ENCODE measurements at places on chromosomes 3 and 15.

DNA sequence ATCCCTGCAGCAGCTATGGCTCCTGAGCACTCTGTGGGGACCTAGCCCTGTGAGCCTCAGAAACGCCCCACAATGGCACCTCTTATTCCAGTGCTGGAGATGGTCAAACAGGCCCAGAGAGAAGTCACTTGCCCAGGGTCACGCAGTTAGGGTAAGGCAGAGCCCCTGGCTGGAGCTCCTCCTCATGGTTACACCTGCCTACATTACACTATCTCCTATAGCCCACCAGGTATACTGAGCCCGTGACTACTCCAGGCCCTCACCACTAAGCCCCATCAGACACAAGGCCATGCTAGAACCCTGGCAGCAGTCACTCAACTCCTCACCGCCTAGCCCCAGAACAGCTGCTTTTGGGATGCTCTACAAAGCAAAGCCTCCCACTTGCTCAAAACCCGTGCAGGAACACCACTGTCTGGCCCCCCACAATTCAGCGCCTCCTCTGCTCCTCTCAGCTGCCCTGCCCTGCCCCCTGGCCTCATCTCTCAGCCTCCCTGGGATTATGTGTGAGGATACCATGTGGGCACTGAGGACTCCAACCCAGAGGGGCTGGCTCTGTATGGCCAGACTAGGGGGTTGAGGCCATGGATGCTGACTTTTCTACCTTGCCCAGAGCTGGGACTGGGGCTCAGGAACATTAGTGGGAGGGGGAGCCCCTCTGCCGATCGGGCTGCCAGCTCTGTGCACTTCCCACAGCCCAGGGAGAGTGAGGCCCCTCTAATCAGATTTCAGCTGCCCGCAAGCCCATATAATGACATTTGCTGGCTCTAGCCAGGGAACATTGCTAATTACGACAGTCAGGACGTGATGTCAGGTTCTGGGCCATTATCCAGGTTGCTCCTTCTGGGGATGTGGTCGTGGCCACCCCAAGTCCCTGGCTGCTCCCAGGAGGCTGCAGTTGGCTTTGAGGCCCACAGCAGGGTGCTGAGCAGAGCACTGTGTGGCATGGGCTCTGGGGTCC, 4.0 kb downstream of the NT5DC2 start:
- DNase-seq, result no peak

- DNase-seq, result no peak
These were observed 371.9 kb upstream of the TBL1XR1 start for GRCh38 chr3:177569193-177569592.

DNA sequence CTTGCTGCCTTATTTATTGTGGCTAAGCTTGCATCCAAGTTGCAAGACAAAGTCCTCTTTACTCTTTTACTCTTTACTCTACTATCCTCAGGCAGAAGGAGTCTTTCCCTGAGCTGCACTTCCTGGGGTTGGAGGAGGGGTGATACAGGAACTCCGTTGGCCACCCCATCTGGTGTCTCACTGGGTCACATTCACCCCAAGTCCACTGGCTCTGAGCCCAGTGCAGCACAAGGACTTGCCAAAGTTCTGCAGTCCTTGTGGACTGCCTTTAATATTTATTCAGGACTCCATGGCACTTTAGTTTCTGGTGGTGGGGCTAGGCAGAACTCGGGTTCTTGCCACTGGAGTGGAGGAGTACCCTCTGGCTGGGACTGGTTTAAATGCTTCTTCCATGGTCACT, 165.4 kb upstream of the KCNH8 start:
- no peak for DNase-seq

DNA sequence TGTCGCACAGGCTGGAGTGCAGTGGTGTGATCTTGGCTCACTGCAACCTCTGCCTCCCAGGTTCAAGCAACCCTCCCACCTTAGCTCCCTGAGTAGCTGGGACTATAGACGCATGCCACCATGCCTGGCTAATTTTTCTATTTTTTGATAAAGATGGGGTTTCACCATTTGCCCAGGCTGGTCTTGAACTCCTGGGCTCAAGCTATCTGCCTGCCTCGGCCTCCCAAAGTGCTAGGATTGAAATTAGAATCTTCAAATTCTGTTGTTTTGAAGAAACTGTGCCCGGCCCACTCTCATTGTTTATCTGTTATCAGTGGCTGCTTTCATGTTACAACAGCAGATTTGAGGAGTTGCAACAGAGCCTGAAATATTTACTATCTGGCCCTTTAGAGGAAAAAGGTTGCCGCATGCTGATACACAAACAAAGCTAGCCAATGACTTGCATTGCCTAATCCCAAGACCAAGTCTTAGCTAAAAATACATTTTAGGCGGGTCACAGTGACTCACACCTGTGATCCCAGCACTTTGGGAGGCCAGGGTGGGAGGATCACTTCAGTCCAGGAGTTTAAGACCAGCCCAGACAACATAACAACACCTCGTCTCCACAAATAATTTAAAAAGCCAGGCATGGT, 43.2 kb upstream of the PPP4R2 start:
- no peak for DNase-seq

- no peak for DNase-seq
These were observed 84.9 kb upstream of the ETV5 start for GRCh38 chr3:186193534-186194450.

- DNase-seq, result no peak
These were observed 57.3 kb downstream of the FRMD5 start for GRCh38 chr15:44137750-44138149.

- DNase-seq, result no peak
These were observed 436.2 kb upstream of the SUCLG2 start for GRCh38 chr3:68090571-68090970.

DNA sequence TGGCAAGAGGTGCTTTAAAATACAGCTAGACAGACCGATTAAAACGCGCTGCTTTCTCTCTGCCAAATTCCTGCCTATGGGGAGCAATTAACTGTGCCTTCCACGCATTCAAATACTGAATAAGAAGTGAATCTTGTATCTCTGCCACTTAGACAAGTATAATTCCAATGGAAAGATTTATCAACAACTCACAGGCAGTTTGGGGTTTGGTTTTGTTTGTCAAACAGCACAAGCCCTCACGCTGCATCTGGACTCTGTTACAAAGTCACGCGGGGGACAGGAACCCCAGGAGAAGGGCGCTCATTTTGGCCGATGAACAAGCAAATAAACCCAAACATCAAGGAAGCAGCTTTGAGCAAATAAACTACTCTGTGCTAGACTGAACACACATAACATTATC, 61.8 kb upstream of the TMCO5A start:
- no peak for DNase-seq

GRCh38 chr3:191412759-191413158, 48.2 kb upstream of the PYDC2 start:
- no peak for DNase-seq

DNA sequence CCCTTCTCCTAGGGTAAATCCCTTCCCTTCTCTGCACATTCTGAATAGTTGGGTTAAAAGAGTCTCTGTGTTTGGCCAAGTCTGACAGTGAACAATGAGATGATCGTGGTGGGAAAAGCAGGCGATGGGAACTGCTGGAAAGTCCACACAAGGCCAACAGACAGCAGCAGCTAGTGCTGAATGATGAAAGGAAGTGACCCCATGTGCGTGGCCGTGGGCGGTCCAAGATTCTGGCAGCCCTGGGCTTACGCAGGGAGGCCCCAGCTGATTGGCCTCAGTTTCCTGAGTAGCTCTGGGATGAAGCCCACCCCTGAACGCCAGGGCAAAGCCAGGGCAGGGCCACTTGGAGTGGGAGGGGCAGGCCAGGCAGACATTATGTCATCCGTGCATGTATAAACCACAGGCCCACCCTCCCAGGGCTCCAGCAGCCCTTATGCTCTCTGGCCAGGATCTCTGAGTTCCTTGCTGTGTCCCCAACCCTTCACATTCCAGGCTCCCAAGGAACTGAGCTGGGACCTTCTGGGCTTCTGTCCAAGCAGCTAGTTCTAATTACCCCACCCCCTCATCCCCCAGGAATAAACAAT, 57.8 kb downstream of the CDC25A start:
- no peak for DNase-seq

DNA sequence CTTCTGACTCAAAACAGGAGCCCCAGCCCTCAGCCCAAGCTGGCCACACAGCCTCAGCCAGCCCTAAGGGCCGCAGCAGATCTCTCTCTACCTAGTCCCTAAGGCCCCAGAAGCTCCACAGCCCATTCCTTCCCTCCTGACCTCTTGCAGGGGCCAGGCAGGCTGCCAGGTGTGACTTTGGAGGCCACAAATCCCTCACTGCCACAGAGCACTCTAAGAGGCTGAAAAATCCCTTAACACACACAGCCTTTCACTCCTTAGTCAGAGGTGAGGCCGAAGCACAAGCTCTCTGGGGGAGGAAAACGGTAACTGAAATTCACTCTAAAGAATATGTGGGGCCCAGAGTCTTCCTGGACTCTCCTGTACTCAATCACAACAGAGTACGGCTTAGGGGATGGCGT, 23.3 kb downstream of the LRRC2 start:
- DNase-seq, result no peak

- DNase-seq, result no peak
These were observed 45.9 kb downstream of the CMSS1 start for GRCh38 chr3:99863588-99863987.

DNA sequence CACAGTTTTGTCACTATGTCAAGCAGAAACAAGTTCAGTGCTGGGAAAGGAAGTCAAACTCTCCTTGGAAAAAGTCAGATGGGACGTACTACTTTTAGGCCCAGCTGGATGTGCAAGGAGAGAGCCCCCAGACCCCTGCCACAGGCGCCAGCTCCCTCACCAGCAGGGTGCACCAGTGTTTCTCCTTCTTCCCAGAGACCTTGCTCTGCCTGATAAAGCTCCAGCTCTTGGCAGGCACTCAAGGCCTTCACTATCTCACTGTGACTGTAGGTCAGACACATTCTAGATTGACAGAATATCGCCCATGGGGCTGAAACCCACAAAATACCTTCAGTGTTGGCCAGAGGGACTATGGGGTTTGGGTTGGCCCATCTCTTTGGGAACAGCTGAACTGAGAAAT, 54.8 kb upstream of the CHRNB4 start:
- DNase-seq, result no peak

DNA sequence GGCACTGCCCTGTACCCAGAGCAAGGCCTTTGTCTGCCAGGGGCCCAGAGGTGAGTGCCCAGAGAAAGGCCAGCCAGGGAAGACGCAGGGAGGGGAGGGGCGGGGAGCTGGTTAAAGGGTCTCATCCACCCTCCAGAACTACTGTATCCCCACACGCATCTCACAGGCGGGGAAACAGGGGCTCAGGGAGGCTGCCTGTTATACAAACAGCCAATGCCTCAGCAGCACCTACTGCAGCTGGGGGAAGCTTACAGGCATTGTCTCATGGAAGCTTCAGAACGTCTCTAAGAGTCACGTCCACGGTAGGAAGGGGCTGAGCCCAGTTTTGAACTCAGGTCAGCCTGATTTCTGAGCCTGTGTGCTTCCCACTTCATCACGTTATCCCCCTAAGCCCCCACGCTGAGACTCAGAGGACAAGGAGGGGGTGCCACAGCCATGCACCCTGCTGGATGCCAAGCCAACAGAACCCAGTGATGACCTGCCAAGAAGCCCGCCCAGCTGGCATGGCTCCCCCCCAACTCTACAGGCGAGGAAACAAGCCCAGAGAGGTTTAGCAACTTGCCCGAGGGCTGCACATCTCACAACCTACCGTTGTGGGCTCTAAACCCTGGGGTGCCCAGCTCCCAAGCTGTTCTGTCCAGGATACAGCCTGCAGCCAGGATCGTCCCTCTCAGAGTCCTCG, 54.5 kb downstream of the IQSEC1 start:
- DNase-seq, result no peak

DNA sequence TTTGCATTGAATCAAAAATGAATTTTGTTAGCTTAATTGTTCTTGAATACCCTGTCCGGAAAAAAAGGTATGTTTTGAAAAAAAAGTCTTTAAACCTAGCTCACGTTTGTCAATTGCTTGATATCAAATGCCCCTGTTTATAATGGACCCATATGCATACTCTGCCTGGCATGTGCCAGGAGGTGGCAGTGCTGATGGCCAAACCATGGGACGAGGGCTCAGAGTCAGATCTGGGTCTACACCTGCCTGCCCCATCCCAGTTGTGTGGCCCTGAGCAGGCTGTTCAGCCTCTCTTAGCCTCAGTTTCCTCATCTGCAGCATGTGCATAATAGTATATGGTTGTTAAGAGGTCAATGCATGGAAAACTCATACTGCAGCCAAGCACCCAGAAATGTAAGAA, 38.8 kb downstream of the PRKCD start:
- DNase-seq, result no peak

DNA sequence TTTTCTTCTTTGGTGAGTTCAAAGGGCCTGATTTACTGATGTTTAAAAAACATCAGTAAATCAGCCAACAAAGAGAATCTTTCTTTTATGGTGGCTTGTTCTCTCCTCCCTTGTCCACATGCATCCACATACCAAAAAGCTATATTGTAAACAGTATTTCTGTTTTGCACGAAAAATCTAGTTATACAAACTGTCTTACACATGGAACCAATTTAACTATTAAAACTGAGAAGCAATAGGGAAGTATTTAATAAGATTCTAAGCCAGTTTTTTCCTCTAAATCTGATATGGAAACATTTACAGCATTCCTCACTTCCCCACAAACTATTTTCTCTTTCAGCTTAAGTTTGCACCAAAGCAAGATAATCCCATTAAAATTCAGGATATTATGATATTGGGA, 110.8 kb upstream of the ICE2 start:
- DNase-seq, result no peak

DNA sequence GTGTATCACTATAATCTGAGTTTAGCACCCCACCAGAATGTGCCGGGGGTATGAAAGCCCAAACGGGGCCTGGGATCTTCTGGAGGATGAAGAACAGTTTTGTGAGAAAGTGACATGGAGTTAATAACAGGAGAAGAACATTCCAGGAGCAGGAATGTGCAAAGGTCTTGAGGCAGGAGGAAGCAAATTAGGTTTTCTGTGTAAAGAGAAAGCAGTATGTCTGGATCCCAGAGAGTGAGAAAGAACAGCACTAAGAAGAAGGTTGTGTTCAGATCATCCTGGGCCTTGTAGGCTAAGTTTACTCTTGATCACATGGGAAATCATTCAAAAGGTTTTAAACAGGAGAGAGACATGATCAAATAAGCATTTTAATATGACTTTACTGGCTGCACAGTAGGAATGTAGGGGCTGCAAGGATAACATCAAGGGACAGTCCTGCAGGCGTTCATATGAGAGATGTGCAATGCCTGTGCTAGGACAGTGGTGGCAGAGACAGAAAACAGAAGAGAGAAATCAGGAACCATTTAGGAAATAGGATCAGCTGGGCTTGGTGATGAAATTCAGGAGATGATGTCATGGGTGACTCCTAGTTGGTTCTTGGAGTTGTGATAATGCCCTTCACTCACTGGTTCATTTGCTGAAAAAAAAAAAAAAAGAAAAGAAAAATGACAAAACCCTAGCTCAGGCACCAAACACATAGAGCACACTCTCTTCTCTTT, 113.5 kb downstream of the TNIK start:
- no peak for DNase-seq

DNA sequence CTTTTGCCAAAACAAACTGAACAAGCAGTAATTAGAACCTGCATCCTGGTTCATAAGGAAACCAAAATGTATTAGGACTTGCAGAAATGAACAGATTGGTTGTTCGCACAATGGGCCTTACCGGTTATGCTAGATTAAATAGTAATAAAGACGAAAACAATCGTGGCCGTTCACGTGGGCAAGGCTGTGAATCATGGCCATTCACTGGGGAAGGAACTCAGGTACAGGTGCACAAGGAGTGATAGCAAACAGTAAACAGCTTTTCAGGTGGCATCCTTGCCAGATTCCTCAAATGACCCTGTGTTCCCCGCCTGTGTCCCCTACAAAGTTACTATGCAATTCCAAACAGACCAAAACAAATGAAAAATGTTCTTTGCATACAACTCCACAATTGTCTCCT, 8.2 kb downstream of the LRIG1 start:
- DNase-seq, result no peak

Measured in GM20000 (cell line).